Choroid plexus epithelial cell (primary cell): ENCODE measurements at places on chromosomes 7 and 10.

GRCh38 chr7:140570120-140570519 is 70.5 kb downstream of the DENND2A start:
- no peak for DNase-seq

GRCh38 chr7:104231054-104232046 is 23.5 kb upstream of the ORC5 start:
- DNase-seq = peak; percentile 76

GRCh38 chr10:122113945-122114747 is 125.2 kb downstream of the TACC2 start:
- no peak for DNase-seq

- DNase-seq = no peak
Observed at GRCh38 chr7:158590181-158590530, 2.5 kb upstream of the PTPRN2 start.

GRCh38 chr7:18426564-18427226 is 68.9 kb upstream of the HDAC9 start:
- DNase-seq = peak; percentile 64
